HFFc6 (cell line): ENCODE measurements at places on chromosomes 11 and 22.
A peak's percentile ranks its signal among the peaks of the same experiment; 100 is the strongest.

- no peak for DNase-seq
Measured at GRCh38 chr11:46469926-46470325, 78.3 kb upstream of the CHRM4 start.

DNA sequence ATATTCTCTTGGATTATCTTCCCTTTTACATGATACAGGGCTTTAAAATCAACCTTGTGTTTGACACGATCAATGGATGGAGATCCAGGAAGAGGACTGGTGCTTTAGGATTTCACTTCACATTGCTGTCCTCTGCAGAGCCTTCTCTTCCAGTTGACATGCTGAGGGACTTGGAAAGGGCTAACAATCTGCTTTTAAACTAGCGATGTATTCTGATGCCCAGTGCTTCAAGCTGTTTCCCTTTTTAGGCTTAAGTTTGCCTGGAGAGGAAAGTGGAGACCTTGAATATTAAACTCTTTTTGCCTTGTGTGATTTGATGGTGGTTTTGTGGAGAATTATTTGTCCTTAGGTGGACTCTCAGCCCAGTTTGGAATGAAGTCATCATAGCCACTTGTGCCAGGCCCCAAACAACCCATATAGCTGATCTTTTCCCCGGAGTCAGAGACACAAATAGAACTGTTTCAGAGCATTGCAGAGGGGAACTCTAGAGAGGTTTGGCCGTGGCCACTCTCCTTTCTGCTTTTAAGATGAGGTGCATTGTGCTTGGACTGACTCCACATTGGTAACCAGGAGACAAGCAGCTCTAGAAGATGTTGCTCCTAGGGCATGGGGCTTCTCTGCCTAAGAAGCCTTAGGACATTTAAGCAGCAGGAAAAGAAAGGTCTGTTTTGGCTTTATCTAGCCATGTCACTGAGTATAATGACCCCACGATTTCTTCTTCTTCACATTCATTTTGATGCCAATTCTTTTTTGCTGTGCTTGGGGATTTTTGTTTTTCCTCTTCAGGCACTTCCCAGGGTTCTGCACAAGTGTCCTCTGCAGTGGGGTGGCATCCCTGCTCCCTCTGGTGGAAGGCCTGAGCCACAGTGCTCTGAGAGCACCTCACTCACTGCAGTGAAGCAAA is 152.8 kb downstream of the NCAM1 start:
- DNase-seq = peak; percentile 19

- peak; percentile 89 for DNase-seq
Measured at GRCh38 chr11:27201454-27202302, 161.1 kb downstream of the BBOX1 start.

GRCh38 chr22:50179937-50180726 is 5.6 kb upstream of the TRABD start:
- DNase-seq = no peak

- no peak for DNase-seq
Measured at GRCh38 chr22:46149512-46150033, 753 bp upstream of the PPARA start.

DNA sequence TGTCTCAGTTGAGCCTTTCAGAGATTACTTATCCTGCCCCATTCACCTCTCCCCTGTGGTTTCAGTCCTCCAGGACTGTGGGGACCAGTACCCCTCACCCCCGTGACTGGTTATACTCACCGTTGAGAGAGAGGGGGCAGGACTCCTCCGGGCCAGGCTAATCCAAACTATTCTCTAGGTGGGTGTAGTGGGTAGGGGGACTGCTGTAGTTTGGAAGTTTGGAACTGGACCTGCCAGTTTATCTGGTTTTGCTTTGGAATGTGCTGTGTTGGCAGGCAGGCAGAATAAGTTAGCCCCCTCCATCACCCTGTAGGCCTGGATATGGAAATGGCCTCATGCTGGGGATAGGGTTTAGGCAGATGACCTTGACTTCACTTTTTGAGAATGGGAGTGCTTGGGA is 13.5 kb downstream of the TEAD1 start:
- no peak for DNase-seq

- peak; percentile 13 for DNase-seq
Measured at GRCh38 chr22:19795617-19796008, 35.0 kb downstream of the TBX1 start.

GRCh38 chr11:70456921-70457532 is 58.7 kb downstream of the CTTN start:
- peak; percentile 33 for DNase-seq

DNA sequence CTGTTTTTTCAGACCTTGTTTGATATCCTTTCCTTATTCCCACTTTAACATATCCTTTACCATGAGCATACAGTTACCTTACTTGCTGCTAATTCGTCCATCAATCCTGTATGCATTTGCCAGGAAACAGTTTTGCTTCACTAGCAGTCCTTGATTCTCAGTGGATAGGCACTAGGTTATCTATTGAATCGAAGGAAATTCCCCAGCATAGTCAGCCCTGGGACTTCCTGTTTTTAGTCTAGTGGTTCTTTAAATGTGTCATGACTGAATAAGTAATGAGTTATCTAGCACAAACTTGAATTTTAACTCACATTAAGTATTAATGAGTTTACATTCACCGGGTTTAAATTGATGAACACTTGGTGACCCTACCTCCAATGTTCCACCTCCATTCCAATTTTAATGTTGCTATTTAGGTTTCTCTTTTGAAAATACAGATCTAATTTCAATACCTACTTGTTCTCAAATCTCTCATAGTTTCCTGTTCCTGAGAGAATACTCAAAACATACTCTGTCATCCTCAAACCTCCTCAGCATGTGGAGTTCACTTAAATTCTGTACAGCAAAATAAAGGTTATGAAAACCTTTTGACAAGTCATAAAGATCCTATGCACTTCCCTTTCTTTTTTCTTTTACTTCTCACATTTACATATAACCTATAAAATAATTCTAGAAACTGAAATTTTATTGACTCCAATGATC is 1375.1 kb upstream of the TENM4 start:
- no peak for DNase-seq

DNA sequence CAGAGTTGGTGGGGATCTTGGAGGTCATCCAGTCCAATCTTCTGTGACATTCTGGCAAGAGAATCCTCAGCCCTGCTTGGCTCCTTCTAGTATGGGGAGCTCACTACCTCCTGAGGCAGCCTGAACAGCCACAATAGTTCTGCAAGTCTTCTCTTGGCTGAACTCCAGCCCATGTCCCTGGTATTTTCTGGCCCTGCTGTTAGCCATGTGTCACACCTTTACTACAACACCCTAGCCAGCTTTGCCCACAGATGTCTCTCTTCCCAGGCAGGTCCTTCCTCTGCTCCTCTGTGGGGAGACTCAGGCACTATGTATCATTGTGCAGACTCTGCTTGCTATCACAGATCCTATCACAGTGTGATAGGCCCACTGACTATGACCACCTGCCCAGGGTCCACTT is 297.7 kb downstream of the CTTN start:
- no peak for DNase-seq

DNA sequence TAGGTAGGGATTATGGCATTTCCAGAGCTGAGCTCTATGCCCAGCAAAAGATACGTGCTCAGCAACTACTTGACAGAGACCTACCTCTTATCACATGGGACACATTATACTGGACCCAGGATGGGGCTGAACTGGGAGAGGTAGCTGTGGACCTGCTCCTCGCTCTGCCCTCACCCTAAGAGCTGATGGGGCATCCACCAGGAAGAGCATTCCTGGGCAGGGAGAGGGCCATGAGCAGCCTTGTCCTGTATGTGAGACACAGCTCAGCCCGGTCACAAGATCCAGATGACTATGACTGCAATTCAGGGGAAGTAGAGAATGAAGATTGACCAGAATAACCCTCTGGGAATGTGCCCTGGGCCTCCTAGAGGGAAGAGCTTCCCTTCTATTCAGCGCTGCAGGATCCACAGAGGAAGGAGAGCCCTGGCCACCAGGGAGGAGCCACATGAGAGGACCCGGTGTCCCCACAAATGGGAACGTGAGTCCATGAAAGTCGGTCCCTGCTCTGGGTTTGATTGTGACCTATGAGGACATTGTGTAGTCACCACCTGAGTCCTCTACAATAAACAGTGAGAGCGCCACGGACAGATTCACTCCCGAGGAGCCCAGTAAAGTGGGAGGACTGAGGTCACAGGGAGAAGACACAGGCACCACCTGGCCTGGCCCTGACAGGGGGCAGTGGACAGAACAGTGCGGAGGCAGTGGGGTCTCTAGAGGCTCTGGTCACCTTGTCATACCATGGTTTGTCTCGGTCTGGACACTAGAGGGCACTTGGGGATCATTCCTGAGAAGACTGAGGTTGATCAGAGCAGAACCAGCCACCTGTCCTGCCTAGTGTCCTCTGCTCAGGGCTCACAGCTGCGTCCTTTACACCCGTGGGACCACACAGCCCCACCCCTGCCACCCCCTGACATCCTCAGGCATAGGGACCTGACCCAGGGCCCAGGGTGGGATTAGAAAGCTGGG is 99.5 kb downstream of the ZNF280B start:
- no peak for DNase-seq

GRCh38 chr11:76623171-76623883 is 47.2 kb downstream of the LRRC32 start:
- peak; percentile 36 for DNase-seq

- DNase-seq = peak; percentile 79
Measured at GRCh38 chr22:27134315-27134701, 476.9 kb downstream of the MIAT start.

DNA sequence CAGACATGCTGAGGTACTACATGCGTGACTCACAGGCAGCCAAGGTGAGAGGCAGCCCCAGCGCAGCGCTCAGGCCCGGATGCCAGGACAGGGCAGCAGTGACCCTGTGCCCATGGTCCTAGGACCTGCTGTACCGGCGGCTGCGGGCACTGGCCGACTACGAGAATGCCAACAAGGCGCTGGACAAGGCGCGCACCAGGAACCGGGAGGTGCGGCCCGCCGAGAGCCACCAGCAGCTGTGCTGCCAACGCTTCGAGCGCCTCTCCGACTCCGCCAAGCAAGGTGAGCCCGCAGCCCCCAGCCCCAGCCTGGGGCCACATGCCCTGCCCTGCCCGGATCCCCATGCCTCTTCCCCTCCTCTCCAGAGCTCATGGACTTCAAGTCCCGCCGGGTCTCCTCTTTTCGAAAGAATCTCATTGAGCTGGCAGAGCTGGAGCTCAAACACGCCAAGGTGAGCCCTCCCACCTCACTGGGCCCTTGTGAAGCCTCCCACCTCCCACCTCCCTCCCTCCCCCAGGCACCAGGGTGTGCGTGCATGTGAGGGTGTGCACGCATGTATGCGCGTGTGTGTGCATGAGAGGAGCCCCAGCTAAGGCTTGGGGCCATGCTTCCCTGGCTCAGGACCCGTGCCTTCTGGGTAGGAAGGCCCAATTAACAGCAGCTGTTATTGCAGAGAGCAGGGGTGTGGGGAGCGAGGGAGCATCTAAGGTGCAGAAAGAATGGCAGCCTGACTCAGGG is 5.3 kb downstream of the CFL1 start:
- no peak for DNase-seq

GRCh38 chr11:2821891-2822290 is 63.7 kb downstream of the CDKN1C start:
- DNase-seq = no peak

DNA sequence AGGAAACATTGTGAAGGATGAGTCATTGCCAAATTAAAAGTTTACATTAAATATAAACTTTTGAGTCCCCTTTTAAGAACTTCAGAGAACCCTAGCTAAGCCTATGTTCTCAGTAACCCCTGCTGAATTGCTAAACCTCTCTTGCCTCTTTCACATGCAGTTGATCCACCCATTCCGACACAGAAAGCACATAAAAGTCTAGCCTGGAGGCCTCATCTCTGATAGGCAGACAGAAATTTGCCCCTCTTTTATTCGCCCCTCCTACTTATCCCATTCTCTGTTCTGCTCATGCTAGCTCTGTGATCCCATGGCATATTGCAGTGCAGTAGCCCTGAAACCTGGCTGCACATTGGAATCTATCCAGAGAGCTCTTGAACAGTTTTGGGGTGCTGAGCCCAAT is 58.2 kb upstream of the PDE3B start:
- no peak for DNase-seq

DNA sequence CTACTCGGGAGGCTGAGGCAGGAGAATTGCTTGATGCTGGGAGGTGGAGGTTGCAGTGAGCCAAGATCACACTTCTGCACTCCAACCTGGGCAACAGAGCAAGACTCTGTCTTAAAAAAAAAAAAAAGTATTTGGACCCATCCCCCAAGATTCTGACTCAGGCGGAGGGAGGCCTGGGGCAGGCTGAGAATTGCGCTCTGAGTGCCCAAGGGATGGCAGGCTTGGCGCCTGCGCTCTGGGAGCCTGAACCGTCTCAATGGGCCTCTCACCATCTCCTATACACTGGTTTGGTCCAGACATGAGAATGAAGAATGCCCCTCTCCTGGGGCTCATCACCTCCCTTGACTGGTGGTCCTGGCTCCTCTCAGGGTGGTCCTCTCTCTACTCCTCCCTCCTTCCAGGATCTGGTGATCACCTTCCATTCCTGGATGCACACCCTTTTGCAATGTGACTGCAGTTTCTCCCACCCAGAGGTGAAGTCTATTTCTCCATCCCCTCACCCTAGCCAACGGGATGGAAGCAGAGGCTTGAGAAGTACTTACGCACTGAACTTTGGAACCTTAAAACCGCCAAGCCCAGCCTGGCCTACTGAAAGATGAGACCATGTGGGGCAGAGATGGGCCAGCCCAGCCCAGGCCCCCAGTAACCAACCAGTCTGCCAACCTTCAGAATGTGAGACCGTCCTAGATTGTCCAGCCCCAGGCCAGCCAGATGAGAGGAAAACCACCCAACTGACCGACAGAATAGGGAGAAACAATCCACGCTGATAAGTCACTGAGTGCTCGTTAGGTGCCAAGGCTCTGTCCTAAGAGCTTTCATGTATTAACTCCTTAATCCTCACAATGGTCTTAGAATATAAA is 4.9 kb downstream of the POLR3H start:
- no peak for DNase-seq

- DNase-seq = no peak
Measured at GRCh38 chr11:124036666-124037065, 4.5 kb downstream of the OR10G7 start.

- no peak for DNase-seq
Measured at GRCh38 chr11:110447897-110448745, 18.4 kb downstream of the FDX1 start.

GRCh38 chr11:113249491-113249763 is 65.0 kb upstream of the TTC12 start:
- DNase-seq = no peak

GRCh38 chr11:121649798-121650197 is 197.0 kb upstream of the SORL1-AS1 start:
- DNase-seq = no peak

GRCh38 chr11:47467357-47467756 is 18.4 kb upstream of the RAPSN start:
- DNase-seq = no peak

DNA sequence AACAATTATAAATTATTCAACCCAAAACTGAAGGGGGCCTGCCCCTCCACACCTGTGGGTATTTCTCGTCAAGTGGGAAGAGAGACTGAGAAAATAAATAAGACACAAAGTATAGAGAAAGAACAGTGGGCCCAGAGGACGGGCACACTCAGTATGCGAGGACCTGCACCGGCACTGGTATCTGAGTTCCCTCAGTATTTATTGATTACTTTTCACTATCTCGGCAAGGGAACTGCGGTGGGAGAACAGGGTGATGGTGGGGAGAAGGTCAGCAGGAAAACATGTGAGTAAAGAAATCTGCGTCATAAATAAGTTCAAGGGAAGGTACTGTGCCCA is 3.2 kb downstream of the C11orf54 start:
- DNase-seq = no peak
